ENCODE measurements at places on chromosomes 4 and X.

DNA sequence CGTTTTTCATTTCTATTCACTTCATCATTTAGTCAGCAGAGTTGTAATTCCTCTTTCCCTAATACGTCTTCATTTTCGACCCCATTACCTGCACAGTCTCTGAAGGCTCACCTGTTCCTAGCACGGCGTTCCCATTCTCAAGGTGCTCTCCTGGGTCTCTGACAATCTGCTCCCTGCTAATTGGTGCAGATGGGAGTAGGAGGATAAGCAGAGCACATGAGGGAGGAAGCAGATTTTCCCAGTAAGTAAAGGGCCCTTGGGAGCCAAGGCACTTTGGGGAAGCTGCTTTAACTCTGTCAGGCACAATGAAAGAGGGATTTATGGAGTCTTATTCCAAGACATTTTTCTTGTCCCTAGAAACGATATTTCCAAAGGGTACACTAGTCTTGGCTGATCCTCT, 466.4 kb downstream of the STIM2 start:
- DNase-seq = no peak

GRCh38 chr4:39390603-39391002, 16.1 kb upstream of the KLB start:
- DNase-seq = no peak

DNA sequence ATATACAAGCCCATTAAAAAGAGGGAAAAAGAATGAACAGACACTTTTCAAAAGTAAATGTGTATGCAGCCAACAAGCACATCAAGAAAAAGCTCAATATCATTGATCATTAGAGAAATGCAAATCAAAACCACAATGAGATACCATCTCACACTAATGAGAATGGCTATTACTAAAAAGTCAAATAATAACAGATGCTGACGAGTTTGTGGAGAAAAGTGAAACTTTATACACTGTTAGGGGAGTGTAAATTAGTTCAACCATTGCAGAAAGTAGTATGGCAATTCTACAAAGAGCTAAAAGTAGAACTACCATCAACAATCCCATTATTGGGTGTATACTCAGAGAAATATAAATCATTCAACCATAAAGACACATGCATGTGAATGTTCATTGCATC, 203.0 kb downstream of the ARAP2 start:
- no peak for DNase-seq

DNA sequence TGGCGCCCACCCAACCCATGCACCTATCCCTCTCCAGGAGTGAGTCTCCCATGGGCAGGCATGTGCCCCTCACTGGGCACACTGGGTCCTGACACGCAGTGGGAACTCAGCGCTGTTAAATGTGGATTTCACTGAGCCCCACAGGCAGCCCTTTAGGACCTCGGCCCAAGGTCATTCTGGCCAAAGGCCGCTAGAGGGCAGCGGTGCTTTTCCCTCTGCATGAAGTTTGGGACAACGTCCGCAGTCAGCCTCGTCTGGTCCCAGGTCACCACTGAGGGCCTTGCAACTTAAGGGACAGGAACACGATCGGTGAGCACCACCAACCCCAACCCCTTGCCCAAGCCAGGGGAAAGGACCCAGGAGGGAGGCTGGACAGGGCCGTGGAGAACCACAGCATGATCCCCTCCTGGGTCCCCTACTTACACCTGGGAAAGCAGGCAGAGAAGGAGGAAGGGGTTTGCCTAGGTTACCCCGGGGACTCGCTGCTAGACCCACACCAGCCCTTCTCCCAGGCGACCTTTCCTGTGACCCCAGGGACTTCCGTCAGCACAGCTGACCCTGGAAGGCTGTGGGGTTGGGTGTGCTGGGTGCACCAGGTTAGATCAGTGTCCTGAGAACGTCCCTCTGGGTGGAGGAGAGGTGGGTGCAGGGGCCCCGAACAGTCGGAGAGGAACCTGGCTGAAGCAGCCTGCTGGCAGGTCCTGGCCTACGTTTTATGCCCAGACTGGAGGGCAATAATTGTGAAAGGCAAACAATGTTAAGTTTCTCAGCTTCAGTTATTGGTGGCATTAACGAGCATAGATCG, 24.0 kb downstream of the CYTL1 start:
- DNase-seq = peak; percentile 90

- DNase-seq = no peak
Observed at GRCh38 chr4:43846111-43846587, 602.5 kb downstream of the KCTD8 start.

DNA sequence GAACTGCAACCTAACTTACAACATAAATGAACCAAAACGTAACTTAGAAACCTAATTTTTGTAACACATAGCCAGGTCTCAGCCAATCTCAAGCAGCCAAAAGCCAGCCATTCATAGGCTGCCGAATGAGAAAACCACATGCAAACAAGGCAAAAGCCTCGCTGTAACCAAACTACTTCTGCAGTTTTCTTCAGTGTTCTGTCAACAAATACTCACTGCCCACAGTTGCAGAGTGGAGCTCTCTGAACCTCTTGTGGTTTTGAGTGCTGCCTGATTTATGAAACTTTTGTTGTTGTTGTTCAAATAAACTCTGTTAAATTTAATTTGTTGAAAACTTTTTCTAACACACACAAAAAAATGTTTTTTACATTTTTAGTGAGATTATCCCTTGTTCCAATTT, 251.2 kb downstream of the PAPSS1 start:
- no peak for DNase-seq

DNA sequence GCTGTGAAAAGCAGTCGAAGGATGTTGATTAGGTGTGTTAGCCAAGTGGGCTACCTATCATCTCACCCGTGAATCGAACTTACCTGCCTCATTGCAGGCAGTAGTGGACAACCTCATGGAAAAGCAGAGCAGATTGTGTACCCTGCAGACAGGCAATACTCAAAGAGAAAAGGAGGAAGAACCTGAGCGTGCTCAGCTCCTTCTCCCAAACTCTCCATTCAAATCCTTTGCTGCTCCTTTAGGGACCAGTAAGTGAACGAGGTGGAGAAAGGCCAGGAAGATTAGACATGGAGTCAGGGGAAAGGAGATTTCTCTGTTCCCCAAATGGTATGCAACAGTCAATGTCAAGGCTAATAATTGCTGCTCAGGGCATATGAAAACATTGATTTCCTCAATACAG, 45.2 kb upstream of the ELF2 start:
- no peak for DNase-seq

- DNase-seq = no peak
Observed at GRCh38 chr4:186918466-186918865, 194.8 kb upstream of the FAT1 start.

- DNase-seq = no peak
Observed at GRCh38 chr4:48968814-48969213, 17.3 kb upstream of the CWH43 start.

DNA sequence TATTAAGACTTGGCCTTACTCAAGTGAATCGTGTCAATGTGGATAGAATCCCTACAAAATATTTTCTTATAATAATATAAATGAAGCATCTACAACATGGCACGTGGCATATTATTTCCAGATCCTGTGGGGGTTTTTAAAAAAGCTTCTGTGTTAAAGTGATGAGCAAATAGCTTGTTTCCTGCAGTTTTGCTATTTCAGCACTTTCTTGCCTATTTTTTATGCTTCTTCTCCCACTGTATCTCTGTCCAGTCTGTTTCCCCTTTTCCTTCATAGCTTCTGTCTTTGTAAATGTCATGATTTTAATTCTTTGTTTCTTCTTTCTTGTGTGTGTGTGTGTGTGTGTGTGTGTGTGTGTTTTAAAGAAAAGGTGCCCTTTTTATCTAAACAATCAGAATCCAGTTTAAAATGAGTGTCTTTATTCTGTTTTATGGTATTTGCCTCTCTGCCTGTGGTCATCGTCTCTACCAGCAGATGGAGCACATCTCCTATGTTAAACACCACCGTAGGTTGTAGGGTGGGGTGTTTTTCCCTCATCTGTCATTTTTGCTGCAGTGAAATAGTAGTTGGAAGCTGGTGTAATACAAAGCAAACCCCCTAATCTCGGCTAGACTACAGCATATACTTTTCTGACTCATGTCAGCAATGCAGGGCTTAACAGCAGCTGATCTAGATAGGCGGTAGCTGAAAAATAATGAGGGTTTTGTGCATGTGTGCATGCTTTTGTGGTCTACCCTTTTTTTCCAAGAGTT, 33.1 kb downstream of the FTHL17 start:
- DNase-seq = peak; percentile 28

DNA sequence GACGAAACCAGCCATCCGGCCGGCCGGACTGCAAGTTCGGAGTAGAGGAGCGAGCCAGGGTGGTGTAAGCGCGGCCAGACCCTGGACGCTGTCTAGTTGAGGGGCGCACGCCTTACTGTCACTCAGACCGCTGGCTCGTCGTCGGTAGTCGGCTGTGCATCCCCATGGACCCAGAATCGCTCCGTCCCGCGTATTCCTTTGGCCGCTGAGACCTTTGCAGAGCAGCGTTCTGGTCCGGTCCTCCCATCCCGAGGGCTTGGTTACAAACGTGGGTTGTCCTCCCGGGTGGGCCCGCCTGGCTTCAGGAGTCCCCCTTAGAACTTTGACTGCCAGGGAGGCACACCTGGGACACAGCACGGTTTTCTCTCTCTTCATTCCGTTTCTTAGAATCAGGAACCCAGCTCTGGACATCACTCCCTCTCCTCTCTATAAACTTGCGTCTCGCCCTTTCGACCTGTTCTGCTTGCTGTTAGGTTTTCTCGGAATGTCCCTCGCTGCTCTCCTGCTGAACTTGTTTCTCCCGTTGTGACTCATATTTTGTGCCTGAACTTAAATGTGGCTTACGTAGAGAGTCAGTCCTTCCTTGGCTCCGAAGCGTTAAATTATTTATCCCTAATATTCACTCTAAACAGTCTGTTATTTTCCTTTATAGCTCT, 672 bp downstream of the PGM2 start:
- DNase-seq = no peak

- DNase-seq = no peak
Observed at GRCh38 chr4:30863021-30863420, 142.9 kb downstream of the PCDH7 start.

- no peak for DNase-seq
Observed at GRCh38 chr4:188194421-188194820, 55.2 kb downstream of the TRIML1 start.

GRCh38 chr4:137674066-137674465, 141.8 kb upstream of the PCDH18 start:
- no peak for DNase-seq

DNA sequence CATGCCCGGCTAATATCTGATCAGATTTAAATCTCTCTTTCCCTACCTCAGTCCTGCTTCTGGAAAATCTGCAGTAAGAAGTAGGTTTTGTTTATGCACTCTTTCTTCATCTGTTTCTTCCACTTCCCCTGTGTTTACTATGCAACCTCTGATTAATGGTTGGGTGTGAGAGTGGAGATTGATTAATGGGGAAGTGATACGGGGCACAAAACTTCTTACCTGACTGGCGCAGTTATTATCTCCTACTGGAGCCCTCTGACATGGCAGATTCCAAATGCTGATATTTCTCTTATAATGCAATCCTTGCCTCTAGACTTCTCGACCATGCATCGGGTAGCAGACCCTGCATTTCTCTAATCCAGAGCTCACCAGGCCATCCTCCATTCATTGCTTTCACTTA, 60.2 kb upstream of the HPGD start:
- DNase-seq = no peak

GRCh38 chrX:41391606-41392005, 55.5 kb upstream of the NYX start:
- no peak for DNase-seq

DNA sequence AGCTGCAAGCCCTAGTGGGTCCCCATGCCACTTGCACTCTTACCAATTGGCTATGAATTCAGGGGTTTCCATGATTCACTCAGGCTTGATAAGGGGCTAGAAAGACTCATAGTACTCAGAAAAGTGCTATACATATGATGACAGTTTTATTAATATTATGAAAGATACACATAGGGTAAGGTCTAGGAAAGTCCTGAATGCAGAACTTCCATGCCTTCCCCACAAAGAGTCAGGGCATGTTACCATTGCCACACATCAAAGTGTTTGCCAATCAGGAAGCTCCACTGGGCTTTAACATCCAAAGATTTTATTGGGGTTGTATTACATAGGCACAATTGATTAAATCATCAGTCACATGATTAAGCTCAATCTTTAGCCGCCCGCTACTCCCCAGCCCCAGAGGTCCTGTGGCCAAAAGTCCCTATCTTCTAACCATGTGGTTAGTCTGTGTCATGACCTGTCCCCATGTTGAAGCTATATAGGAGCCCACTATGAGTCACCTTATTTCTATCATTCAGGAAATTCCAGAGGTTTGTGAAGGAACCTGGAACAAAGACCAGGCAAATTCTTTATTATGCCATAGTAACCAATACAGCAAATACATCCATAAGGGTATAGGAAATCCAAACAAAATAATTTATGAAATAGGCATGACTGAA, 635.6 kb downstream of the STPG2 start:
- DNase-seq = no peak

DNA sequence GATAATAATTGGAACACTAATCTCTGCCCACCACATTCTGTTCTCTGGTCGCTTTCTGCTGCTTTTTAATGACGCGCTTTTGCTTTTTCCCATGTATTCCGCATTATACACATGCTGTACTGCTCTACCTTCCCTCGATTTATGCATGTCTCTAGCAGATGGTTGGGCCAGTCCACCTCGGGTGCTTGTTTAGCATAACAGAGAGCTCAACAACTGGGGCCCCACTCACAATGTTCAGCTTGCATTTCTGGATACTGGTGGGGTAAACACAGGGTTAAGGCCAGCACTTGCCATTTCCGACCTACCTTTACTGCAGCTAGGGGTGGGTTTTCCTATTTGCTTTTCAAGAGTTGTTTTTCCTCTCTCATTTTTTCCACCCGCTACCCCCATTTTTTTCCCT, 255.8 kb downstream of the SOX3 start:
- no peak for DNase-seq

DNA sequence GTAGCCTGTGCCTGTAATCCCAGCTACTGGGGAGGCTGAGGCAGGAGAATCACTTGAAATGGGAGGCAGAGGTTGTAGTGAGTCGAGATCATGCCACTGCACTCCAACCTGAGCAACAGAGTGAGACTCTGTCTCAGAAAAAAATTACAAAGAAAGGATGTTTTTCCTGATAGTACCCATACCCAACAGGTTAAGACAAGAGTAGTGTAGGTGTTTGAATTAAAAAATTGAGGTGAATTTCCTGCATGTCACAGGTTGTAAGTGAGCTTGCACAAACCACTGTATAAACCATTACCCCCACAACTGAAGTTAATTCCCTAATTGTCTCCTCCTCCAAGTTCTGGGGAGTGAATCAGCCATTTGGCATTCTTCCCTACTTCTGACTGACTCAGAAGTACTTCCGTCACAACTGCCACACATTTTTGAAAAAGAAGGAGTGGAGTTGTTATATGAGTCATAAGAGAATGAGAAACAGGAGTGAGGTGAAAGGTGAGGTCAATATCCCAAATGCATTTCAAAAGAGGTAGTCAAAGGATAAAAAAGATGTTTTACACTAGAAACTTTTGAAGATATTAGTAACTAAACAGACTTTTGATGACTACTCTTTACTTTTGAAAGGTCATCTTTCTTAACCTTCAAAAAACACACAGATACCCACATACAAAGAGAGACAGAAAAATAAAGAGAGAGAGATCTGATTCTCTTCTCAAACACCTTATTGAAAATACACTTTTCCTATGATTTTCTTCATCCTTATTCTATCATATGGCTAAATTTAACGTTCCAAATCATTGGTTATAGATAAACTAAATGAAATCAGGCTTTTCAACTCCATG, 134.5 kb downstream of the BTC start:
- no peak for DNase-seq
